Naive thymus-derived CD8-positive, alpha-beta T cell (primary cell): ENCODE measurements at places on chromosomes 6 and 20.

DNA sequence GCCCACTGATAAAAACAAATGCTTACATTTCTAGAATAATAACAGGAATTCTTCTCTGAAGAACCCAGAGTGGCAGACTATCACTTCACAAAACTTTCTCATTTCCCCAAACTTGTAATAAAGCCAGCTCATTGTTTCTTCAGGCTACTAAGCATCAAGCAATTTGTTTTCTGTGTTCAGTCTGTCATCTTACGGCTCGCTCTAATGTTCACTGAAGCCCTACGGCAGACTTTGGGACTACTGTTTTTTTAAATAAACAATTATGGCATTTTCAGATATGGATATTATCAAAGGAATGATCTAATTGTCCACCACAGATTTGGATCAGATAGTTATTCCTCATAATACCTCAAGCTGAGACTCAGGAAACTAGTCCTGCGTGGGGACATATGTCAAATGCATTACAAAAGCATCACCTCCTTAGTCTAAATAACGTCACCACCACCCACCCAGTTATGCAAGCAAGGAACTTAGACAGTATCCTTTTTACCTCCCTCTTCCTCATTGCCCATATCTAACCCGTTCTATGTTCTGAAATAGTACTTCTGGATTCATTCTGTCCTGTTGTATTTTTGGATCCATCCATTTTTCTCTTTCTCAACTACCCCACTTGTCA is 415.1 kb downstream of the PLCB1 start:
- DNase-seq = no peak

GRCh38 chr6:15284743-15285142 is 38.9 kb downstream of the JARID2 start:
- no peak for DNase-seq

DNA sequence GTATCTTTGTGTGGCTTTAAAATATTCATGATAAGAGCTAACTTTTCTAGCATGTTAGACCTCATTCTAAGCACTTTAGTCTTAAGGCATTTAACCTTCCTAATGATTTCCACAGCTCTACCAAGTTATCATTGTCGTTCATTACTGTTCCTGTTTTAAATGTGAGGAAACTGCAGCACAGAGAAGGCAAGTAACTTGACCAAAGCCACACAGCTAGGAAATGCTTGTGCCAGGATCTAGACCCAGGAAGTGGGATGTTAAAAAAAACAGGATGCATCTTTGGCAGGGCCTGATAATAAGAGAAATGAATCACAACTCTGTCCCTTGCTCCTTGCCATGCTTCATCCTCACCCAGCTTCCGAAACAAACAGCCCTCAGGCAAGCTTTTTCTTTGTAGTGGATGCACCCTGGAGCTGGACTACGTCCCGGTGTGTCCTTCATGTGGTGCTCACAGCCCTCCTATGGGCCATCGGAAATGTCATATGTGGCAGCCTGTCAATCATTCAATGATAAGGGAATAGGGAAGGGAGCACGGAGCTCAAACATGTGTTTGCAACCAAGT is 196.9 kb upstream of the RREB1 start:
- no peak for DNase-seq

DNA sequence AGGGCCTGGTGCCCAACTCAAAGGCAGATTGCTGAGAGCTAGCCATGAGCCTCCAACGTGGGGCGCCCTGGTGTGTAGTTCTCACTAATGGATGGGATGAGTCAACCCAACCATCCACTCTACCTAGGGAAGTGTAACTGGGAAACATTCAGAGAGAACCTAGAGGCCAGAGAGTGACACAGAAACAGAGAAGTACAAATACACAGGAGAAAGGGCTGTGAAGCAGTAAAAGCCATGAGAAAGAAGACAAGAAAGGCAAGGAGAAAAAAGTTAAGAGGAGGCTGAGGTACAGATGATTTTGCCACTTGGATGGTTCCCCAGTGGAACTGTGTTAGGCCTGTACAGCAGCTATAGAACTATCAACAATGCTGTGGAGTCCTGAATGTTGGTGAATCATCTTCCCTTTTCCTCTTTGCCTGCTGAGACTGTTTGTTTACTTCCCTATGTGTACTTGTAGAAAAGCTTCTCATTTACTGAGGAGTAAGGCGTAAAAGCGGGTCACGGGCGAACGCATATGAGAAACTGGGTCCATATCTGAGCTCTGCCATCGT is 39.0 kb downstream of the MAN1A1 start:
- DNase-seq = no peak

- DNase-seq = peak; percentile 7
Measured at GRCh38 chr6:87968435-87969278, 79.0 kb upstream of the SPACA1 start.

- DNase-seq = no peak
Measured at GRCh38 chr6:70421509-70421908, 8.2 kb downstream of the FAM135A start.

DNA sequence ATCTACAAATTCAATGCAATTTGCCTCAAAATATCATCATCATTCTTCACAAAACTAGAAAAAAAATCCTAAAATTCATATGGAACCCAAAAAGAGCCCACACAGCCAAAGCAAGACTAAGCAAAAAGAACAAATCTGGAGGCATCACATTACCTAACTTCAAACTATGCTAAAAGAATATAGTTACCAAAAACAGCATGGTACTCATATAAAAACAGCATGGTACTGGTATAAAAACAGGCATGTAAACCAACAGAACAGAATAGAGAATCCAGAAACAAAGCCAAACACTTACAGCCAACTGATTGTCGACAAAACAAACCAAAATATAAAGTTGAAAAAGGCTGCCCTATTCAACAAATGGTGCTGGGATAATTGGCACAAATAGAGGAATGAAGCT is 278.1 kb downstream of the TPBG start:
- no peak for DNase-seq

DNA sequence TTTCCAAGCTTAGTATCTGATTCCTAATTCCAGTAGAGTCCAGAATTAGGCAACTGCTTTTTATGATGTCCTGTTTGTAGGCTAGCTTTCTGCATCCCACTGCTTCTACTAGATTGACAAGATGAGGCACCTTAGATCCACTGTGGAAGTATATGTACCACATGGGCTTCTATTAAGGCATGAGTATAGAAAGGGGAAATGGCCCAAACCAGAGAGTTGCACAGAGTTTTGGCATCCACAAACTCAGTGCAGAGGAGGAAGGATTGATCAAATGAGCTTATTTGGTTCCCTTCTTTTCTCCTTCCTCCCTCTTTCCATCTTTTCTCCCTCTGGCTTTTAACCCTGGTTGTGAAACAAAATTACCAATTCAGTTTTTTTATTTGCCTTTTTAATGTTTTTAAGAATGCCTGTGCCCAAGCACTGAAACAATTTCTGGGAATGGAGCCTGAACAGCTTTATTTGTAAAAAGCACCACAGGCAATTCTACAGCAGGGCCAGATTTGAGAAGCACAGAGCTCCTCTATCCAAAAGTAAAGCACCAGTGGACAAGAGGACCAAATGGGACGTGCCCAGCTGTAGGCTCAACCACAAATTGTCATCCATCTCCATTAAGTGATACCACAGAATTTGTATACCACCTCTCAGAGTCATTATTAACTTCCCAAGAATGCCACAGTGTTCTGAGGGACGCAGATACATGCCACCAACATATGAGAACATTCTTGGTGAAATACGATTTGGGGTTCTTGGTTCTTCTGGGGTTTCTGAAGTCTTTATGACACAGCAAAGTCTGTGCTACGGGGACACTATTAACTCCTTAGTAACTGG is 969.1 kb downstream of the KIF16B start:
- no peak for DNase-seq

DNA sequence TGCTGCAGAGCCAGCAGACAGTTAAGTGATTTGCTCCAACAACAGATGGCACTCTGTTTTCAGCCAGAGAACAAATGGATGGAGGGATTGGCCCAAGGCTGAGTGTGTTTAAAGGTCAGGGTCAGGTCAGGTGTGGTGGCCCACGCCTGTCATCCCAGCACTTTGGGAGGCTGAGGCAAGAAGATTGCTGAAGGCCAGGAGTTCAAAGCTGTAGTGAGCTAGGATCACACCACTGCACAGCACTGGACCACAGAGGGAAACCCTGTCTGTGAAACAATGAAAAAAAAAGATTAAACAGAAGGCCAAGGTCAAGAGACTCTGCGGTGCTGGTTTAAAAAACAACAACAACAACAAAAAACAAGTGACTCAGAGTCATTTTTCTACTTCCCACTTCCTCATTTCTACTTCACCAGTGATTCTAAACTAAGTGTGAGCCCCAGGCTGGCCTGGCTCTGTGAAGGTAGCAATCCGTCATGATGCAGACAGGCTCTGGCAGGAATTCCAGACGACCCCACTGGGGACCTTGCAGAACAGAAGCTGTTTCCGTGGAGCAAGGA is 42.5 kb upstream of the ARMC2 start:
- no peak for DNase-seq

DNA sequence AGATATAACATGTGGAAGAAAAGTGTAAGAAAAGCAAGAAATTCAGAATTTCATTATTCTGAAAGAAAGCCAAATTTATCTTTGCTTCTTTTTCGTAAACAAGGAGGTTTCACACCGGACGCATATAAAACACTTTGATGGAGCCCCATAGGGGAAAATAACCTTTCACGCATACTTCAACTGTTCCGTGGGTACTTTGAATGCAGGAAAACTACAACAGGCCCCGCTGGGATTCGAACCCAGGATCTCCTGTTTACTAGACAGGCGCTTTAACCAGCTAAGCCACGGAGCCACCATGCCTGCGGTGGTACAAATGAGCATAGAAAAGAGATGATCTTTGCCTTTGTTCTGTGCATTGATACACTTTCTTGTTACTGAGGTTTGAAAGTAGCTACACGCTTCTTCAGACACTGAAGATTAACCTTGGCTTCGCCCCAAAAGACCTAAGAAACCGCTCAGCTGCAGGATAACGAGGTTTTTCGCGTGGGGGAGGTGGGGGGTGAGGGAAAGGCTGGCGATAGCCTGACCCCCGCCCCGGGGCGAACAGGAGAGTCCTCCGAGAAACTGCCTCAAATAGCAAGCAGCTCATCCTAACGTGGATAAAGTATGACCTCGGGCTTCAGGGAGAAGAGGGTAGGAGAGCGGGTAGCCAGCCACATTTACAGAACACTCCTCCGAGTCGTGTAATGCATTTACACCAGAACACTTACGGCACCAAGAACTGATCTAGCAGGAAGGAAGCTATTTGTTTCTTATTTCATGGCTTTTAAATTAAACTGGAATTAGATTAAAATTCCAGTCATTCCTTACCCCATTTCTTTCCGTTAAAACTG is 5.3 kb upstream of the HMGN4 start:
- DNase-seq = peak; percentile 82

DNA sequence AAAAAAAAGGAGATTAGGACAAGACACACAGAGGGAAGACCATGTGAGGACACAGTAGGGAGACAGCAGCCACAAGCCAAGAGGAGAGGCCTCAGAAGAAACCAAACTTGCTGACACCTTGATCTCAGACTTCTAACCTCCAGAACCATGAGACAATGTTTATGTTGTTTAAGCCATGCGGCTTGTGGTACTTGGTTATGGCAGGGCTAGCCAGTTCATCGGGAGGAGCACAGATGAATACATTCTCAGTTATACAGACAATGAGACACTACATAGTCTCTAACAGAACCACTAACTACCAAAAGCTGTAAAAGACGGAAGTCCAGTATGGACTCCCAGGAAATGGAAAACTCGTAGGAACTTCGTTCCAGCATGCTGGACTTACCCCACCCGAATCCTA is 116.8 kb downstream of the MBOAT1 start:
- no peak for DNase-seq

GRCh38 chr6:170261643-170262488 is 29.0 kb downstream of the DLL1 start:
- peak; percentile 55 for DNase-seq

- DNase-seq = no peak
Measured at GRCh38 chr20:45320948-45321595, 13.0 kb upstream of the MATN4 start.

GRCh38 chr20:12698817-12699216 is 310.0 kb upstream of the SPTLC3 start:
- no peak for DNase-seq

DNA sequence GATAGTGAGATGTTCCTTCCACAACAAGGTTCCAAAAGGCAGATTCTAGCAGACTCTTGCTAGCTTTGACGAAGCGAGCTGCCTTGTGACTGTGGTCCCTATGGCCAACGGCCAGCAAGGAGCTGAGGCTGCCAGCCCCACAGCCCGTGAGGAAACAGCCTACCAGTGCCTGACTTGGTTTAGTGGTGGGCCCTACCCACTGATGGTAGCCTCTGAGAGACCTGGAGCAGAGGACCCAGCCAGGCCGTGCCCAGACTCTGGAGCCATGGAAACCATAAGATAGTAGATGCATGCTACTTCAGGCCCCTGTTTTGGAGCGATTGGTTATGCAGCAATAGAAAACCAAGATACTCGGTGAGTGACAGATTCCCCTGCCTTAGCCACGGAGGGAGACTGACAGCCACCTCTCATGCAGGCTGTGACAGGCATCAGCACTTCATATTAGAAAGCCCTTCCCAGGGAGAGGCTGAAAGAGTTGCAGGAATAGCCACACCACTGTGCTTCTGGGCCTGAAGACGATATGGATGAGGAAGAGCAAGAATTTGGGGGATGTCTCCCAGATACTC is 19.2 kb downstream of the PSMG4 start:
- no peak for DNase-seq

DNA sequence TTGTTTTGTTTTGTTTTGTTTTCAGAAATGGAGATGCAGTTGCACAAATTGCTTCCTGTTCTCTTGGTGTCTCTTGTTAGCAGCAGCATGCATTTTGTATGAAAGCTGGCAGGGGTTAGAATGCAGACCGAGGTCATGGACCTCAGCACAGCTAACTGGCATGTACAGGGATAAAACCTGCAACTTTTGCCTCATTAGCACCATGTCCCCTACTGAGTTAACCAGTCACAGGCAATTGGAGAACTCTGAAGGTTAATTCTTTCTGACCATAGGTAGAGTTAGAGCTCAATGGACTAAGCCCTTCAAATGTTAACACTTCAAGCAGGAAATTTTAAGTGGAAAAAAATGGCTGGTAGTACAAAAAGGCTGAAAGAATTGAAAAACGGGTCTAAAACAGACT is 377.1 kb downstream of the ADGRB3 start:
- no peak for DNase-seq

- no peak for DNase-seq
Measured at GRCh38 chr6:6685249-6686040, 96.9 kb downstream of the LY86 start.

GRCh38 chr6:24987446-24988115 is 51.8 kb upstream of the RIPOR2 start:
- DNase-seq = no peak

- peak; percentile 55 for DNase-seq
Measured at GRCh38 chr20:62623488-62624324, 18.6 kb upstream of the SLCO4A1 start.

- no peak for DNase-seq
Measured at GRCh38 chr6:10418862-10419748, 4.2 kb upstream of the TFAP2A start.

- no peak for DNase-seq
Measured at GRCh38 chr20:48360342-48360975, 467.3 kb downstream of the PREX1 start.

DNA sequence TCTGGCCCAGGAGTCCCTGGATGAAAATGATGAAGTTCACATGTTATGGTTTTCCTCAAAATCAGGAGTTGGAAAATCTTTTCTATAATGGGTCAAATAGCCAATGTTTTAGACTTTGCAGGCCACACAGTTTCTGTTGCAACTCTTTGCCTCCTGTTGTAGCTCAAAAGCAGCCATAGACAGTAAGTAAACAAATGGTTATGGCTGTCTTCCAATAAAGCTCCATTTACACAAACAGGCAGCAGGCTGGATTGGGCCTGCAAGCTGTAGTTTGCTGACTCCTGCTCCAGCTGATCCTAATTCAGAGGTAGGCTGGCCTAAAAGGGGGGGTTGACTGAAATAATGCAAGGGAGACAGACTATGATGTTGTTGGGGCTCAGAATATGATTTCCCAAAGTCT is 33.0 kb downstream of the METTL24 start:
- no peak for DNase-seq
